ENCODE measurements at places on chromosomes 16 and 17.

- peaks cover 9% of the 10 kb centered on the region for H3K4me1 ChIP-seq
- peaks cover 2% of the 10 kb centered on the region for H3K36me3 ChIP-seq
- DNase-seq = no peak
- H3K27me3 ChIP-seq = no peaks in the 10 kb centered on the region
- H3K27ac ChIP-seq = no peak overlapping the region
Observed at GRCh38 chr16:30914830-30915229, 8.5 kb upstream of the FBXL19 start.

- H3K27ac ChIP-seq = no peak overlapping the region
- no peak overlapping the region for H3K4me3 ChIP-seq
- no peaks in the 10 kb centered on the region for H3K4me1 ChIP-seq
- H3K27me3 ChIP-seq = no peaks in the 10 kb centered on the region
- no peaks in the 10 kb centered on the region for H3K36me3 ChIP-seq
Observed at GRCh38 chr16:49416001-49416675, 42.5 kb downstream of the C16orf78 start.

- H3K27ac ChIP-seq = no peak overlapping the region
- H3K27me3 ChIP-seq = peaks cover 7% of the 10 kb centered on the region
- DNase-seq = no peak
- H3K4me3 ChIP-seq = no peak overlapping the region
- H3K4me1 ChIP-seq = no peaks in the 10 kb centered on the region
- no peaks in the 10 kb centered on the region for H3K36me3 ChIP-seq
Observed at GRCh38 chr17:55319933-55320593, 55.3 kb downstream of the HLF start.

DNA sequence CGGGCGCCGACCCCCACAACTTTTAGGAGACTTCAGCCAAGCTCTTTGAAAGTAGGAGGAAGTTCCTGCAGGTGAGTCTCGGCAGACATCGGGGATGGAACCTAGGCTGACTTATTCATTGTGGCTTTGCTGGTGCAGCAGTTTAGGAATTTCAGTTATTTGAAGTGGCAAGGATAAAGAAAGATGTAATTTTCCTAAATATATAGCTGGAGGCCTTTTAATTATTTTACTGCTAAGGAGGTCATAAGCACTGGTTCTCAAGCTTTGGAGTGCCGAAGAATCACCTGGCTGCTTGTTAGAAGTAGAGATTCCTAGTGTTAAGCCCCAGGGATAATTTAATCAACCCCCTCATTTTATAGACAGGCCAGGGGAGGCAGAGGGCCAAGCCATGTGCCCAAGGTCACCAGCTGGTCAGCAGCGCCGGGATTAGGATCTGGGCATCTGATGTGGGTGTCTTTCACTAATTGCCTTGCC, 28.9 kb upstream of the BCAR1 start:
- H3K36me3 ChIP-seq = peaks cover 4% of the 10 kb centered on the region
- H3K4me3 ChIP-seq = no peak overlapping the region
- no peak for DNase-seq
- peaks cover 3% of the 10 kb centered on the region for H3K27me3 ChIP-seq
- no peaks in the 10 kb centered on the region for H3K4me1 ChIP-seq

GRCh38 chr16:57123216-57123973, 31.0 kb downstream of the CPNE2 start:
- no peaks in the 10 kb centered on the region for H3K27me3 ChIP-seq
- no peaks in the 10 kb centered on the region for H3K36me3 ChIP-seq
- H3K4me3 ChIP-seq = no peak overlapping the region
- no peak for DNase-seq
- no peak overlapping the region for H3K27ac ChIP-seq

GRCh38 chr16:11793840-11794239, 3.2 kb downstream of the ZC3H7A start:
- no peak overlapping the region for H3K4me3 ChIP-seq
- H3K36me3 ChIP-seq = peaks cover 7% of the 10 kb centered on the region
- DNase-seq = no peak
- peak overlapping the region; percentile 99 for H3K27ac ChIP-seq

GRCh38 chr17:65850486-65850885, 289.0 kb upstream of the AXIN2 start:
- H3K27ac ChIP-seq = no peak overlapping the region
- no peaks in the 10 kb centered on the region for H3K36me3 ChIP-seq
- no peak for DNase-seq
- H3K27me3 ChIP-seq = no peaks in the 10 kb centered on the region

DNA sequence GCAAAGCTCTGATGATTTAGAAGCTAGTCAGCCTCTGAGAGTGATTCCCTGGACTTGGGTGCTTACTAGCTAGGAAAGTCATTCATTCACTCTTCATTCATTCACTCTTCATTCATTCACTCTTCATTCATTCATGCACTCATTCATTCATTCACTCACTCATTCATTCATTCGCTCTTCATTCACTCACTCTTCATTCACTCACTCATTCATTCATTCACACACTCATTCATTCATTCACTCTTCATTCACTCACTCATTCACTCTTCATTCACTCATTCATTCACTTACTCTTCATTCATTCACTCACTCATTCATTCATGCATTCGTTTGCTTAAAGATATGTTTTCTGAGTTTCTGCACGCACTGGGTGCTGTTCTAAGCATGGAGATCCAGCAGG, 292.7 kb upstream of the TNRC6C start:
- H3K27ac ChIP-seq = no peak overlapping the region
- peaks cover 7% of the 10 kb centered on the region for H3K36me3 ChIP-seq
- peaks cover 21% of the 10 kb centered on the region for H3K4me1 ChIP-seq
- no peak overlapping the region for H3K4me3 ChIP-seq
- peaks cover 4% of the 10 kb centered on the region for H3K27me3 ChIP-seq

GRCh38 chr16:65414284-65414984, 292.6 kb upstream of the CDH11 start:
- H3K4me3 ChIP-seq = no peak overlapping the region
- no peak overlapping the region for H3K27ac ChIP-seq
- H3K27me3 ChIP-seq = no peaks in the 10 kb centered on the region
- no peaks in the 10 kb centered on the region for H3K4me1 ChIP-seq
- no peak for DNase-seq

- peaks cover 28% of the 10 kb centered on the region for H3K27me3 ChIP-seq
- no peak for DNase-seq
- no peak overlapping the region for H3K4me3 ChIP-seq
- no peaks in the 10 kb centered on the region for H3K4me1 ChIP-seq
- H3K27ac ChIP-seq = no peak overlapping the region
Observed at GRCh38 chr17:41536741-41537613, 8.9 kb upstream of the KRT19 start.

DNA sequence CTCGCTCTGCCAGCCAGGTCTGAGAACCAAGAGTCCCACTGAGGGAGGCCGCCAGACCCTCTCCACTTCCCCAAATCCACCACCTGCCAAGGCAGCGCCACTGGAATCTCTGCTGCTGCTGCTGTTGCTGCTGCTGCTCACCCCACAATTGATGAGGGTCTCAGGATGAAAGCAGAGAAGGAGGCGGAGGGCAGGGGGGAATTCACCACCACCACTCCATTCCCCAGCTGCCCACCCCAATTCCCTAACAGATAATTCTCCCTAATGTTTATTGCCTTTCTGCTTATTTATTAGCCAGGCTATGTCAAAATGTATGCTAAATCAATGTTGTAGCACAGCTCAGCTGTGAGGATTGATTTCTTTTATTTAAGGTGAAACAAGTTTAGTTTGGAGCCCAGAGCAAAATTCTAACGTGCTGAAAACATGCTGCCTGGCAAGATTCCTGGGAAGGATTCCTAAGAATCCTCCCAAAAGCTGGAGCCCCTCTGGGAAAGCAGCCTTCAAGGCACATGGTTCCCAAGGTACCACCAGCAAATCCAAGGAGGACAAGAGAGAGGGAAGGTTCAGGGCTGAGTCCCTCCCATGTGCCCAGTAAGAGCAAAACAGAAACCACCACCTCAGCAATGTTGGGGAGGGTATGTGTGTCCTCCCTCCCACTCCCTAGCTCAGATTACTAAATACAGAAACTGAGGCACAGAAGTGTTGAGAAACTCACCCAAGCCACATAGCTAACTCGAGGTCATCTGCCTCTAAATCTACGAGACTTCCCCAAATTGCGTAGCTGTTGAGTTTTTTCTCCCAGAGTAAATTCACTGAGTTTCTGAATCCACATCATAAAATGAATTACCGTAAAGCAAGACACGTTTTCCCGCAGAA, 12.2 kb upstream of the CDH5 start:
- DNase-seq = no peak
- H3K27me3 ChIP-seq = peaks cover 20% of the 10 kb centered on the region
- no peak overlapping the region for H3K27ac ChIP-seq
- no peaks in the 10 kb centered on the region for H3K36me3 ChIP-seq
- no peaks in the 10 kb centered on the region for H3K4me1 ChIP-seq

GRCh38 chr17:37737971-37738370, 6.9 kb downstream of the HNF1B start:
- H3K27ac ChIP-seq = no peak overlapping the region
- no peak overlapping the region for H3K4me3 ChIP-seq
- H3K36me3 ChIP-seq = no peaks in the 10 kb centered on the region
- no peak for DNase-seq
- peaks cover 3% of the 10 kb centered on the region for H3K4me1 ChIP-seq
- peaks cover 22% of the 10 kb centered on the region for H3K27me3 ChIP-seq

DNA sequence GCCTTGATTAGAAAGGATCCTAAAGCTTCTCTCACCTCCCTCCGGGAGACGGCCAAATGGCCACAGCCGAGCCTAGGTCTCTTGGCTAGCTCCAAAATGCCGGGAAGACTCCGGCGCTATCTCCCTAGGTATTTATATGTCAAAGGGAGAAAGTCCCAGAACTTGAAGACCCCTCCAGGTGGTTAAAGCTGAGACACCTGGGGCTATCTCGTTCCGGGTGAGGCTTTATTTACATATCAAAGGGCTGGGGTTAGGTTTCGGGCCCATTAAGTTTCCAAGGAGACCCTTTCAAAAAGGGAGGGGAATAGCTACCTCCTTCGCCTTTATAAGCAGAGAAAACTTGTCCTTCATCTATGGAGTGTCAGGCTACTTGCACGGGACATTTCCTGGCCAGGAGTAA, 70.9 kb upstream of the KIFC3 start:
- no peaks in the 10 kb centered on the region for H3K36me3 ChIP-seq

GRCh38 chr17:62075308-62075815, 10.3 kb upstream of the MED13 start:
- no peaks in the 10 kb centered on the region for H3K36me3 ChIP-seq
- DNase-seq = no peak
- H3K27me3 ChIP-seq = no peaks in the 10 kb centered on the region
- H3K4me1 ChIP-seq = no peaks in the 10 kb centered on the region

GRCh38 chr16:85303354-85303883, 191.1 kb upstream of the CIBAR2 start:
- peak overlapping the region; percentile 63 for H3K4me3 ChIP-seq
- peaks cover 9% of the 10 kb centered on the region for H3K4me1 ChIP-seq
- H3K36me3 ChIP-seq = no peaks in the 10 kb centered on the region
- H3K27me3 ChIP-seq = peaks cover 4% of the 10 kb centered on the region

- H3K36me3 ChIP-seq = peaks cover 9% of the 10 kb centered on the region
- H3K27me3 ChIP-seq = no peaks in the 10 kb centered on the region
- H3K27ac ChIP-seq = no peak overlapping the region
Observed at GRCh38 chr16:22052980-22053379, 39.4 kb upstream of the VWA3A start.
